ENCODE measurements at places on chromosomes 4 and X.

DNA sequence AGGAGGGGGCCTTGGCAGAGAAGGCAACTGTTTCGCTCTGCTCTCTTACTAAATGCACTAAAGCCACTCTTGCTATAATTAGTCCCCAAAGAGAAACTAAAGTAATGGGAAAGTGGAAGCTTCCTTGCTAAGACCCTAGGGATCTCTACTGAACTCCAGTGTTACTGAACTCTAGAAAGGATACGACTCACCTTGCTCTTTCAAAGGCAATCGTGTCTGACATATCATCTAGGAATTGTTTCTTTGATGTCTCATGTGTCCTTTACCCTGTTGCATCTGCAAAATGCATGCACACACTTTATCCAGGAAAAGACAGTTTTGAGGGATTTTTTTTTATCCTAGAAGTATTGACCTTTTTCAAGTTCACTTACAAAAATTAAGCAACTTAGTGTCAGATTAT lies 148.1 kb upstream of the FAM9B start:
- no peak for DNase-seq

GRCh38 chr4:88698519-88698918 lies 890 bp upstream of the NAP1L5 start:
- DNase-seq: no peak

- DNase-seq: no peak
Observed at GRCh38 chrX:50117476-50117875, 83.3 kb downstream of the AKAP4 start.

DNA sequence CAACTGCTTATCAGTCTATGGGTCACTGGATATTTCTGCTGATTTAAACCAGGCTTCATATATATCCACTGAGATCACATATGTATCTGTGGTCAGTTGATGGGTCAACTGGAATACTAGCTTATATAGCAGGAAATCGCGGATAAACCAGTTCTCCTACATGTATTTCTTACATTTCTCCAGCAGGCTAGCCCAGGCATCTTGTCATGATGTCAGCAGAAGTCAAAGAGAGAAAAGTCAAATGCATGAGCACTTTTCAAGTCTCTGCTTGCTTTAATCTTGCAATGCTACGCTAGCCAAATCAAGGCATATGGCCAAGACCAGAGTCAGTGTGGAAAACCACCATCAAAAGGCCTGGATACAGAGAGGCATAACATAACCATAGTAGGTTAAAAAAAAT lies 1008.8 kb upstream of the DIAPH2 start:
- DNase-seq: no peak

GRCh38 chr4:166315721-166316467 lies 442.9 kb downstream of the TLL1 start:
- no peak for DNase-seq

DNA sequence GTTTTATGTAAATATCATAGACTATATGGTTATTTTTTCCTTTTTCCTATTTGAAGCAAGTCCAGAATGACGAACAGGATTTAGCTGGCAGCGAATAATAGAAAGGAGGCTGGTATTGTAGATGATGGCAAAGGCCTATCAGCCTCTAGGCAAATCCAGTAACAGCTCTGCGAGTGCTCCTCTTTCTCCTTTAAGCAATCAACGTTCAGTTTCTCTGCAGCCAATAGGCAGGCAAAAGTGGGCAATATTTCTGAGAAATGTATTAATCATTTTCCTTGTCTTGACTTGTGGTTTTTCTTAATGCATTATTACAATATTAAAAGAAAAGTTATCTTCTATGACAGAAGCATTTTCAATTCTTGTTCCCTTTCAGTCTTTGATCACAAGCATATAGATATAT lies 183.3 kb downstream of the SH3KBP1 start:
- DNase-seq: no peak

Data from stimulated activated CD8-positive, alpha-beta memory T cell treated with anti-CD3 and anti-CD28 coated beads, Interleukin-7, amount 100 ng/mL, for 48 hours (primary cell).